ENCODE measurements at places on chromosomes 2 and 18.

DNA sequence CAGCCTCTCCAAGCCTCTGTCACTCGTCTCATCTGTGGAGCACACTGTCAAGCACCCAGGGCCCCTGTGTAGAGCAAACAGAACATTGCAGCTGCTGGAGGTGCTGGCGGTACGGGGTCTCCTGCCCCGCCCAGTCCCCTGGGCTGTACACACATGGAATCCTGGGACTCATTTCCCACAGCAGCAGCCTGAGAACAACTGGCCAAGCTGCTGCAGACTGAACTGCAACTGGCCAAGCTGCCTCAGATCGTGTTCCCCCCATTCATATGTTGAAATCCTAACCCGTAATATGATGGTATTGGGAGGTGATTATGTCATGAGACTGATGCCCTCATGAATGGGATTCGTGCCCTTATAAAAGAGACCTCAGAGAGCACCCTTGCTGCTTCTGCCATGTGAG, 130.5 kb downstream of the NCK2 start:
- DNase-seq: no peak

DNA sequence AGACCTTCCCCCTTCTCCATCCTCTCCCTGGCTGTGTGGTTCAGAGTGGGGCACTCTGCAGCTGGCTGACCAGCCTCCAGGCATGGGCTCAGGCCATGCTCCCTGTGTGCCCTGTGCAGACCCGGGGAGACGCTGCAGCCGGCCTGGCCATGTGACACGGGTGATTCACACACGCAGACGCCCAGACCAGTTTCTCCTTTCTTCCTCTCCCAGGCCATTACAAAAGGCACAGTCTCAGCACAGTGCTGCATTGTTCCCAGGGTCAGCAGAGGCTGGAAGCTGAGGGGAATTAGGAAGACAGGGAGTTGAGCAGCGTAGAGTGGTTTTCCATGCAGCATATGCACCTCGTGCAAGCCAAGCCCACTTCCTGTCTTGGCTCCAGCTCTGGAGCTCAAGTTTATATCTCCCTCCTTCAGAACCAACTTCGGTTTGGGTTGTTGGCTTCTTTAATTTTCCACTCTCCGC, 288.5 kb downstream of the TNS1 start:
- DNase-seq: no peak

DNA sequence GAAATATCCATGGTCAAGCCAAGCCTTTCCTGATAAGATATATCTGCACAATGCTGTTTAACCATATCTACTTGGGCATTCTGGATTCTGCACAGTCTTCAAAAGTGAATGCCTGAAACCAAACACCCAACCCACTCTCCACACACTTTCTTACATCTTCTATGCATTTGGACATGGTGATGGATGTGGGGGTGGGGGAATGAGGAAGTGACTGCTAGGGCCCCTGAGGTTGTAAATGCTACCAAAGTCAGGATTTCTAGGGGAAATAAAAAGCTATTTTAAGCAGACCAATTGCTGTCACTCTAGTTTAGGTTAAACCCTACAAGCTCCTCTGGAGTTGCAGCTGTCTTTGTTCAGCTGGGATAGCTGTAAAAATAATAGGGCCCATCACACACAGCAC, 26.7 kb upstream of the TGFA start:
- DNase-seq: no peak

- no peak for DNase-seq
These were observed 12.0 kb downstream of the GLI2 start for GRCh38 chr2:120747706-120748105.

Measured in NCI-H1092 (cell line).